SJCRH30 (cell line): ENCODE measurements at places on chromosomes 4 and X. TPM values are rescaled to one million over a fixed set of nuclear protein-coding genes. Genes with fewer than 3 reads are reported as not detected.

USO1 gene
- total RNA-seq = 91.0 and 94.9 TPM in 2 replicates

- DNase-seq = no peak
Measured at GRCh38 chr4:163660636-163661035, 166.1 kb downstream of the TMA16 start.

DNA sequence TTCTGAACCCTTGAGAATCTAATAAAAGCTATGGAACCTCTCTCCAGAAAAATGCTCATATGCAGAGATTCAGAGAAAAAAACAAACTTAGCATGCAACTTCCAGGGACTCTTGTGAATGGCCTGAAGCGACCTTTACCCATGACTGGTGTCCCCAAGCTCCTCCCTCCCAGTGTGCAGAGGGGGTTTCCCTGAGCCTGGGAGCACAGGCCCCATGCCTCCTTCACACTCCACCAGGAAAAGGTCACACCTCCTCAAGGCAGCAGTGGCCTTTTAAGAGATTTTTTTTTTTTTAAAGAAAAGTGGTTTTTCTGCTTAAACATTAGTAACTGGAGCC, 13.3 kb upstream of the UBA6 start:
- no peak for DNase-seq

GRCh38 chrX:125289209-125289608, 30.5 kb upstream of the TEX13C start:
- DNase-seq = no peak

DNA sequence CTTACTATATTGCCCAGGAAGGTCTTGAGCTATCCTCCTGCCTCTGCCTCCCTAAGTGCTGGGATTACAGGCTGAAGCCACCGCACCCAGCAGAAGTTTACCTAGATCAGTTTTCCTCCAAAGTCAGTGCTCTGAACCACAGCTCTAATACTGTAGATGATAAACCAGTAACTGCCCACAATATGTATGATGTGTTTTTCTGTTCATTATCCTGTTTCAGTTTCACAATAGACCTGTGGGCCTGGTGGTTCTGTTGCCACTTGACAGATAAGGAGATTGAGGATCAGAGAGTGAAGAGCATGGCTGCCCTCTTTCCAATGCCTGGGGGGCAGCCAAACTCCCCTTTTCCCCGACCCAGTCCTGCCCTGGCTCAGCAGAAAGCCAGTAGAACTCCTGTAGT, 87.0 kb downstream of the EFNB1 start:
- no peak for DNase-seq
